ENCODE measurements at places on chromosomes 5 and 9.

DNA sequence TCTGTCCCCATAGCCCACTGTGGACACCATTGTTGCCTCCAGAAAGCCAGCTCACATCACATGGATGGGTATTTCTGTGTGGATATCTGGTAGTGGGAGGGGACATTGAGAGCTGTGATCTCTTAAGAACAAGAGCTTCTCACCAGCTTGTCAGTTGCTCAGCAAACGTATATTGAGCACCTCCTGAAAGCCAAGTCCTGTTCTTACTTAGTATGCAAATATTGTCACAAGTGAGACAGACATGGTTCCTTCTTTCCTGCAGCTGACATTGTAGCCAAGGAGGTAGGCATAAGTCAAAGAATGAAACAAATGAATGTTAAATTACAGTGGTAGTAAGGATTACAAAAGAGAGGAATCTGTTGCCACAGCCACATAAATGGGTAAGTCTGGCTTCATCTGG is 3.8 kb downstream of the TCOF1 start:
- no peak for DNase-seq

GRCh38 chr5:146703899-146704298 is 174.7 kb downstream of the PPP2R2B start:
- no peak for DNase-seq

DNA sequence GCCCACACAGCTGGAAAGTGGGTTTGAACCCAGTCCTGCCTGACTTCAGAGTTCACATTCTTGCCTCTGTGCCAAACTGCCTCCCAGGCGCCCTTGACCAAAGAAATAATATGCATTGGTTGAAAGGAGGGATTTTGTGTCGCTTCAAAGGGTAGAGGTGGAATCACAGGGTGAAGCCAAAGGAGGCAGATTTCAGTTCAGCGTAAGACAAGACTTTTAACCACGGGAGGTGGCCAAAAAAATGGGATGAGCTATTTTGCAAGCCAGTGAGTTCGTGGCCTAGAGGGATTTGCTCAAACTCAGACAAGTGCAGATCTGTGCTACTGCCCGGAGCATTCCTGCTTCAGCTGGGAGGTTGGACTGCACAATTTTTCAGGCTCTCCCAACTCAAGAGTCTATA is 57.6 kb upstream of the RANBP3L start:
- no peak for DNase-seq

DNA sequence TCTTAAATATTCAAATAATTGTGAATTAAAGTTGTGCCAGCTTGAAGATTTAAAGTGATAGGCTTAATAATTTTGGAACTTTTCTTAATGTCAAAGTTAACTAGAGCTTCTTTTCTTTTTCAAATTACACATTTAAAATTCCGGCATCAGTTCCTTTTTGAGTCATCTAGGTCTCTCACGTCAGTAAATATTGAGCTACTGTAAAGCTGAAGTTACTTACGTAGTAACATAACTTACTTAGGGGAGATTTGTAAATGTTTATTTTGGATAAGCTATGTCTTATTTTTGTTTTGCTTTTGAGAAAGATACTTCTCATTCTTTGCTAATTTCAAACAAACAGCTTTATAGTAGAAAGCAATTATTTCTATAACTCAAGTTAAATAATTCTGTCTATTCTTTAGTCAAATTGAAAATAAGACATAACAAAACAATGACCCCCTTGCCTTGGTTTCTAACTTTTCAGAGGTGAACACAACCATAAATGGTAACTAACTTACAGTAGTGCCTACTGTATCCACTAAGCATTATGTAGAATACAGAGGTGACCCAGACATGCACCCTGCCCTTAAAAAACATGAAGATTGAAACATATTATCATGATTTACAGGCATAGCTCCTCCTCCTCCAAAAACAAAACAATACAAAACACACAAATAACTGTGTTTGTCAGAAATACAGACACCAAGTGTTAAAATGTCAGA is 29.8 kb downstream of the CD274 start:
- no peak for DNase-seq

GRCh38 chr5:10599862-10600284 is 36.0 kb downstream of the ANKRD33B start:
- DNase-seq, result no peak

GRCh38 chr9:91907484-91908292 is 42.3 kb downstream of the ROR2 start:
- DNase-seq, result no peak
